Fibroblast of skin of right quadriceps (primary cell): ENCODE measurements at places on chromosomes 5 and 9.

DNA sequence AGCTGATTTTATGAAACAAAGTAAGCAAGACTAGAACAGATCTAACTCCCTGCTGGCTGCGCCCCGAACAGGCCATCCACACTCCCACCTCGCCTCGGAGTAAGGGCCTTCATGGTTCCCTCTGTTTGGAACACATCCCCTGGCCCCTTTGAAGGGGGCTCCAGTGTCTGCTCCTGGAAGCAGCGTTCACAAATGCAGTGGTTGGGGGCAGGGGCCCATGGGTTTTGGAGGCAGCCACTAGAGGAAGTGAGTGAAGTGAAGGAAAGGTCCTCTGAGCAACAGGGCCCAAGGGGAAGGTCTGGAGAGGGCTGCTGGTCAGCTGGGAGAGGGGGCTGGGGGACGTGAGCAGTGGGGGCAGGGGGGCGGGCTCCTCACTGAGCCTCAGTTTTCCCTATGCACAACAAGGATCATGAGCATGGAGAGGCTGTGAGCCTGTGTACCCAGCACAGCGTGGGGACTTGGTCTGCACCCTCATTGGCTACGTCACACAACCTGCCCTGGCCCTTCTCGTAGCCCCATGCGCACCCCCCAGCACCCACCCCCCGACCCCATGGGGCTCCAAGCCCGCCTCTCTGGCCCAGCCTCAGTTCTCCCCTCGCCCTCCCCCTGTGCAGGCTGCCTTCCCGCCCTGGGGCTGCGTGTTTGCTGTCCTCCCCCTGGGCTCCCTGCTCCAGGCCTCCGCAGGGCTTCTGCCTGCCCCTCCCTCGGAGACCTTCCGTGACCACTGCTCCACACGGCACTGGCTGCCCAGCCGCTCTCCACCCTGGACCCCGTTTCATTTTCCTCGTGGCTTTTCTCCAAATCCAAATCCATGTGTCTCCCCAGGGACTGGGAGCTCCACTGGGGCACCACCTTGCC, 39.5 kb downstream of the RASGEF1C start:
- no peak for DNase-seq

DNA sequence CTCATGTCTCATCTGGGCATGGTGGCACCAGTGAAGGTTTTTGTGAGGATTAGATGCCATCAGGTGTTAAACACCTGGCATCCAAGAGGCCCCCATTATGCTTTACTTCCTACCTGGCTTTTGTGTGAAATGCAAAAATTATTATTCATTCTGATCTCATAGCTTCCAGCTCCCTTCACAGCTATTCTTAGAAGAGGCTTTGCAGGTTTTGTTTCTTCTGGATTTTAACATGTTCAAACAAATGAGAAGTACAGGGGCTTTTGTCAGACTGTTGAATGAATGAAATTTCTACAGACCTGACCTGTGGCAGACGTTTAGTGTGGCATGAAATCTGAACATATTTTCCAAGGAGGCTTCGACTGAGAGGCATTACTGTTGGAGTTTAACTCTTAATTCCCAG, 14.3 kb upstream of the CORO2A start:
- no peak for DNase-seq

GRCh38 chr9:136046554-136046920, 48.6 kb downstream of the NACC2 start:
- no peak for DNase-seq

GRCh38 chr5:175614223-175614815, 43.6 kb upstream of the HRH2 start:
- DNase-seq: no peak

GRCh38 chr5:112533362-112533761, 114.3 kb upstream of the EPB41L4A start:
- DNase-seq: no peak

DNA sequence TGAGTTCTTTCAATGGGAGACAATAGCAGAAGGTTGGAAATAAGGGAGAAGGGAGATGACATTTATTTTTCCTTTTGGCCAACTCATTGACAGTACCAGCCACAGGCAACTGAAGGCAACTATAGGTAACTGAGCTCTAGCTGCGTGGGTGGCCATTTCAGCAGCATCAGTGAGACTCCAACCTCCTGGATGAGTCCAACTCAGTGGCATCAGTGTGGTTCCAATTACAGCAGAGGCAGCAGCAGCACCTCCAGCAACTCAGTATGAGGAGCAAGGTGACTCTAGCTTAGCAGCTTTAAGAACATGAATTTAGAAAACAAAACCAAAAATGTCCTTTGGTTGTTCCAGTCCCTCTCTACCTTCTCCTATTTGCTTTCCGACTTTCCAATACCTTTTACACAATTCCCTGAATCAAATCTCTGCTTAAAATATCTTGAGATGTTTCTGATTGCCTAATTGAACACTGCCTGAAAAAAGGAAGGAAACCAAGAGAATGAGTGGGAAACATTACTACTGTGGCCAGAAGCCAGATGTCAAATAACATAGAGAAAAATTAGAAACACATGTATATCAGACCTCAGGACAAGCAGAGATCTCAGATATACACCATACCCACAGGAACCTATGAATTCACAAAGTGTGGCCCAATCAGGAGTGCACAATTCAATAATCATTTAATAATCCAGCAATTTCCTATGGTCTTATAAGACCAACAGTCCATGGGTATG, 166.5 kb upstream of the RORB start:
- no peak for DNase-seq

- DNase-seq: peak; percentile 98
Measured at GRCh38 chr5:55160493-55161209, 680 bp downstream of the GPX8 start.

DNA sequence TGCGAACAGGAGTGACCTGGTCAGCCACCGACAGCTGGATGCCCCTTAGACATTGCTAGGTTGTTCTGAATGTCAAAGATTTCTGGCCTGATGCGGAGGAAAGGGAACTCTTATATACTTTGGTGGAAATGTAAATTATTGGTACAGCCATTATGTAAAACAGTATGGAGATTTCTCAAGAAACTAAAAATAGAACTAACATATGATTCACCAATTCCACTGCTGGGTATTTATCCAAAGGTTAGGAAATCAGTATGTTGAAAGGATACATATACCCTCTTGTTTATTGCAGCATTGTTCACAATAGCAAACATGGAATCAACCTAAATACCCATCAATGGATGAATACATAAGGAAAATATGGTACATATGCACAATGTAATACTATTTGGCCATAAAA, 31.8 kb downstream of the DMRT3 start:
- peak; percentile 33 for DNase-seq

DNA sequence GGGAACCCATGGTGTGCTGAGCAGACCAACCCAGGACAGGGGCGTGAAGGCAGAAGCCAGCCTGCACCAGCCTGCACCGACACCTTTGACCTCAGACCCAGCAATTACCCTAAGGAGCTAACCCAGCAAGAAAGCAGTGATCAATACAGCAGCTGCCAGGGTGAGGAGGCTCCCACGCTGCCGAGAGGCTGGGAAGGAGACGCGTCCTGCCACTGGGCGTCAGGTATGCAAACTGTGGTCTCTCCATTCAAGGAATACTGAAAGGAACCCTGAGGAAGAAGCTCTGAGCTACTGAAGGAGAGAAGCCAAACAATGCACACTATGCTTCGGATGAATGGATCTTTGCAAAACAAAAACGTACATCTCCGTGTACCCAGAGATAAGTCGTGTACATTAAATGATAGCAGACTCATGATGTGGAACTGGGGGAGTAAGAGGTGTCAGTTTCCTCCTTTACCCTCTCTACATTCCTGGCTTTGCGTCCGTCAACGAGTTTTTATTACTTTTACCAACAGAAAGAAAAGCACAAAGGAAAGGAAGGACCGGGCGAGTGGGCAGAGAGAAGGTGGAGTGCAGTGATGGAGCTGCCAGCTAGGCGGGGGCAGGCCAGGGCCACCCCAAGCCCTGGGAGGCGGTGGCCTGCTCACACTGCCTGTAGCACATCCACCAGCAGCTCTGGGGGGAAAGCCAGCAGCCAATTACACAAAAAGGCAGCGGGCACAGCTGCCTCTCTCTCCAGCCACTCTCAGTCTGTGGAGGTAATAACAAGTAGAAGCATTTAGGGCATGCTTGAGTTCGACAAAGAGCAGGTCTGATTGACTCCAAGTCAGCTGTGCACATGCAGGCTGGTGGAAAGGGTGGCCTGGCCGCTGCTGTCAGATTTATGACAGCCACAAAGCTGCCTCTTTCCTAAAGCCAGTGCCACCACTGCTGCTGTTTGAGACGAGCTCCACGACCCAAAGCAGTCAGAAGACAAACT, 29.3 kb downstream of the RASGEF1C start:
- no peak for DNase-seq

- DNase-seq: peak; percentile 52
Measured at GRCh38 chr5:94793816-94794198, 175.3 kb downstream of the SLF1 start.
